Activated CD4-positive, alpha-beta T cell treated with anti-CD3 and anti-CD28 coated beads, Interleukin-2, amount 50 U/mL, for 1 hour (primary cell): ENCODE measurements at places on chromosomes 5 and 9.

- no peak for DNase-seq
These were observed 15.3 kb downstream of the TERT start for GRCh38 chr5:1279443-1280151.

DNA sequence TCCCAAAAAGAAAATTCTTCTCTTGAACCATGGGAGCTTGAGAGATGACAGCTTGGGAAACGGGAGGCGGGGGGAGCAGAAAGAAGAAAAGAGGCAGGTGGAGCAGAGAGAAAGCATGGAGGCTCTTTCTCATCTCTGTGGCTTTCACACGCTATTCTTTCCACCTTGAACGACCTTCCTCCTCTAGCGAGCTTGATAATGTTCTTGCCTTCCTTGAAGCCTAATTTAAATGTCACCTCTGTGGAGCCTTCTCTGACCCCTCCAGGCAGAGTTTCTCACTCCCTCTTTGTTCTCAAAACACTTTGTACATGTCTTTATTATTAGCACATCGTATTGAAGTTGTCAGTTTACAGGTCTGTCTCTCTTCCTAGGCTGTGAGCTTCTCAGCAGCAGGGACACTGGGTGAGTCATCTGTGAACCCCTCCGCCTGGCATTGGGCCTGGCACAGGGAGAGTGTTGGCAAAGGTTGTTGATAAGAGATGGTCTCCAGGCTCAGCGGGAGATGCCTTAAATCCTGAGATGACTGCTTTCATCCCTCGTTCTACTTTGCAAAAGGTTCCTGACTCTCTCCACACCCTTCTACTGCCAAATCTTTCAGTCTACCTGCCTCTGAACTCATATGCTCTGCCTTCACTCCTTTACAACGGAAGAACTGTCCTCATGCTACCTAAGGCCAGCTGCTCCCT, 14.1 kb upstream of the STRBP start:
- DNase-seq: no peak

DNA sequence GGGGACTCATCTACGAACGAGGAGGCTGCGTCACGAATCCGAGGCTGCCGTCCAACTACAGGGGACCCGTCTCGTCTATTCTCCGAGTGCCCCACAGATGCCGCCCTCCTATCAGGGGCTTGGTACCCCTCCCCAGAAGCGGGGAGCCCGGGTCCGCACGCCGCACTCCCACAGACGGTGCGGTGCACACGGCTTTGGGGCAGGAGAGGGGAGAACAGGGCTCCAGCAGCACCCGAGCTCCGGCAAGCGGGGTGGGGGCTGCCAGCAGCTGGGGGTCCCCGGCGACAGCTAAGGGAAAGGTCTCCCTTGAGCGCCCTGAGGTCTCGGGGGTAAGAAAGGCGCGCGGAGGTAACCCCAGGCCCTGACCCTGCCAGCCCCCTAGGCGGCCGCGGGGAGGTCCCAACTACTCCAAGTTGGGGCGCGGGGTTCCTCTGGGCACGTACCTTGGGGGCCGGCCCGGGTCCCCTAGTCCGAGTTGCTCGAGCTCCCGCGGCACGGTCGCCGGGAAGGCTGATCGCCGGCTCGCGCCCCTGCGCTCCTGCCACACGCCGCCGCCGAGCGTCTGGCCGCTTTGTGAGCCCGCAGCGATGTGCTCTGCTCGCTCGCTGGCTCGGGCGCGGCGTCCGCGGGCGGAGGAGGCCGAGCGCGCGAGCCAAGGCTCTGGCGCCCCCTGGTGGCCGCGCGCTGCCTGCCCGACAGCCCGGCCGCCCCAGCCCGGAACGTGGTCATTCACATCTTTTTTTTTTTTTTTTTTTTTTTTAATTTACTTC, at the start of gene SPOCK1:
SPOCK1 (minus strand) TSS at position 591 of the 770 bp plus-strand sequence.
- peak; percentile 31 for DNase-seq

- DNase-seq: no peak
These were observed 16.8 kb upstream of the ACTBL2 start for GRCh38 chr5:57499262-57500050.

DNA sequence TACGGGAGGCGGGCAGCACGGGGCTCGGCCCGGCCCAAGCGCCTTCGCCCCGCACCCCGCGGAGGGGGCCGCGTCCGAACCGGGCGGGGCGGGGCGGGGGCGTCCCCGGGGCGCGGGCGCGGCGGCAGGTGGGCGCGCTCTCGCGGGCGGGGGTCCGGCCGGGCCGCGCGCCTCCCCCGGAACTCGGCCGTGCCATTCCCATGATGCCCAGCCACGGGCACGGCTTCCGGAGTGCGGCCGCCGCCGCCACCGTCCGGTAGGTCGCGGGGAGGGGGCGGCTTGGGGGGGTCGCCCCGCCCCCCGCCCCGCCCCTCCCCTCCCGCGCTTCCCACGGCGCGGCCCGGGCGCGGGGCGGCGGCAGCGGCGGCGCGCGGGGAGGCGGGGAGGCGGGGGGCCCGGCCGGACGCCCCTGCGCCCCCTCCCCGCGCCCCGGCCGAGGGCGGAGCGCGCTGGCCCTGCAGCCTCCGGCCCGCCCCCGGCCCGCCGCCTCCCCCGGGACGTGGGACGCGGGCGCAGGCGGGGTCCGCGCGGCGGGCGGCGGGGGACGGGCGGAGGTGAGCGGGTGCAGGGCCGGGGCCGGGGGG, at the start of gene PPP1R26:
PPP1R26 (plus strand) TSS at position 314 of the 584 bp plus-strand sequence. CDS start 4,729 bp downstream, outside the sequence.
- no peak for DNase-seq

GRCh38 chr9:16449076-16449730, 421.3 kb downstream of the BNC2 start:
- no peak for DNase-seq

- DNase-seq: peak; percentile 25
These were observed 709 bp downstream of the WHRN start for GRCh38 chr9:114504341-114505186.

DNA sequence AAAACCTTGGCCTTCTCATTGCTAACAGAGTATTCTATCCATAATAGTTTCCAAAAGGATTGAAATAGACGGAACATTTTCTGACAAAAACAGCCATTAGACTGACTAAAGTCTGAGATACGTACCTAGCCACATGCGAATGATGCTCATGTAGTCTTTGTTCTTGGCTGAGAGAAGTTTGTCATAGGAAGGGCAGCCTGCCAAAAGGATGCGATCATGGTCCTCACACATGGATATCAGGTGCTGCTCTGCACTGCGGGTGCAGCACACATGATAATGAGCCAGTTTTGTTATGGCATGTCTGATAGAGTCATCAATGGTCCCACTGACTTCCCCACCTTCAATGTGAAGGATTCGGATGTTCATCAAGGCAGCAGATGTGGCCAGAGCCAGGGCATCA, 12.3 kb downstream of the GNE start:
- no peak for DNase-seq

DNA sequence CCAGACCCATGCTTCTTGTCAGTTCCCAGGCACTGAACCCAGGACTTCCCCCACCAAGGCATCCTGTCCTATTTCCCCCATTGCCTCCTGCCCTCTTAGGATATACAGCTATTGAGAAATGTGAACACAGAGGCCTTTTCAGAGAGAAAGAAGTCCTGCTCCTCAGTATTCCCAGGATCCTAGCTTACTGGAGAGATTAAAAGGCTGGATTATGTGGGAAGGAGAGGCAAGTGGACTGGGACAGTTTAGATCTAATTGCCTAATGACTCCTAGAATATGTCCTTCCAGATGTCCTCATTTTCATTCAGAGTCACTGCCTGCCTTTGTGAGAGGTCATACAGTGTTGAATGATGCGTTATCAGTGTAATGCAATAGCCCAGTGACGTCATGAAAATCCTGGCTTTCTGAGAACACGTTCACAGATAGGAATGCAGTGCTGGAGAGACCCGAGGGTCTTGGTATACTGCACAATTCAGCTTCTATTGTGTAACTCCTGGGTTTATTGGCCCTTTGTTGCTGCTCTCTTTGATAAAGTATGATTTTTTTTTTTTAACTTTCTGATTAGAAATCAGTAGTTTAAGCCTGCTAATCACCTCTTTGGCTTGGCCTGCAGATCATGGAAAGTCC, 26.2 kb downstream of the WWC1 start:
- no peak for DNase-seq

DNA sequence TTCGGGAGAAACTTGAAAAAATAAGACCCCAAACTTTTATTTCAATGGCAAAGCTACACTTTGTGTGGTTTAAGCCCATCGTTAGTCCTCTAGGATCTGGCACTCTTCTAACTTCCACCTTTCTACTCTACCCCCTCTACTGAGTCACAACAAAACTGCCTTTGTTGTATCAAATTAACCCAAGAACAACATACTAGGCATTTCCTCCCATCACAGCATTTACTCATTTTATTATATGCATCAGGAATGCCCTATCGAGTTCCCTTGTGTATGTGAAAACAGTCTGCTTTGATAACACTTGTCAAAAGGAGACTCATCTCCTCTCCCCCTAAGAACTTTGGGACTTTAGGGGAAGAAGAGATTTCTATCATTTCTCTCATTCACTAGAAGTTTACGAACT, 158.9 kb upstream of the FREM1 start:
- no peak for DNase-seq

- DNase-seq: no peak
These were observed 84.7 kb downstream of the IQGAP2 start for GRCh38 chr5:76487821-76488220.

GRCh38 chr5:137565450-137565849, 66.3 kb upstream of the SPOCK1 start:
- no peak for DNase-seq
